KG1 (cell line): ENCODE measurements at places on chromosomes 1 and 21.

DNA sequence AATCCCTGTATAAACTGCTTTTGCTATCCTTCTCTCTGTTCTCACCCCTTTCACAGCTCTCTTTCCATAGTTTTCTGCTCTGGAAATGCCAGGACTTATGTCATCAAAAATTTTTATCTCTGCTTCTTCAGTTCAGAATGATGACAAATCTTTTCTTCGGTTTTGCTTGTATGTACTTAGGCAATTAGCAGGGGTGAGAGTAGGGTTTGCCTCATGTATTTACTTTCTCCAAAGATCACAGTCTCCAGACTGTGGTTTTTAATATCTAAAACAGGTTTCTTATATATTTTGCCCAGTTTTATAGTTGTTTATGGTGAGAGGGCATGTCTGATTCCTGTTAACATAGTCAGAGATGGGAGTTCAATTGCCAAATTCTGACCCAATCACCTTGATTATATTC is 235.4 kb upstream of the LYPLAL1 start:
- DNase-seq = no peak

GRCh38 chr1:2545754-2546514 is 10.2 kb upstream of the TNFRSF14 start:
- DNase-seq = no peak

DNA sequence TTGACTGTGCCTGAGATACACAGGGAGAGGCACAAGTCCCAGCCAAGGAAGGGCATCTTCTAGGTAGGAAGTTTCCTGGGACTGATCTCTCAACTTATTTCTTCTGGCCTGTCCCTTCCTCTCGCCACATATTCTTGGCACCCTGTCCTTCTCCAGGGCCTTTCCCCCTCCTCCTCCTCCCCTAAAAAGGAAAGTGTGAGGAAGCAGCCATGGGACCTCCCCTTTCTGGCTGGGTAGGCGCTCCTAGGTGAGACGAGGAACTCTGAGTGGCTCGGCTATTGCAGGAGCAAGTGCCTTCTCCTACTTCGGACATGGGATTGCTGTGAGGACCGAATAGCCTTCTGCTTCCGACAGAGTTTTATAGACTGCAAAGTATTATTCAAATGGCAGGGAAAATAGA is 15.5 kb upstream of the MTARC2 start:
- DNase-seq = no peak

DNA sequence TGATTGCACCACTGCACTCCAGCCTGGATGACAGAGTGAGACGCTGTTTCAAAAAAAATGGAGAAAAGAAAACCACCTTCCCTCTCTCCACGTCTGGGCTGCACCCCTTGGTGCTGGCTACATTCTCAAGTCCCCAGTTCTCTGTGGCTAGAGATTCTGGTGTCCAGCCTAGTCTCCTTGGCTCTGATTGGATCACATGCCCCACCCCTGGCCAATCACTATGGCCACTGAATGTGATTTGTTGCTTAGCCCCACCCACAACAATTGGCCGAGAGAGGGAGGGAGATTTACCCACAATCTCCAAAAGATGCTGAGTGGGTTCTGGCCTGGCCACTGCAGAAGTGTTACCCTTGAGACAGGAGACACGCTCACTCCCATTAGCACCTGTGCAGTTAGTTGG is 39.4 kb downstream of the FHAD1 start:
- DNase-seq = no peak

GRCh38 chr1:65344171-65344814 is 35.0 kb downstream of the DNAJC6 start:
- DNase-seq = no peak

DNA sequence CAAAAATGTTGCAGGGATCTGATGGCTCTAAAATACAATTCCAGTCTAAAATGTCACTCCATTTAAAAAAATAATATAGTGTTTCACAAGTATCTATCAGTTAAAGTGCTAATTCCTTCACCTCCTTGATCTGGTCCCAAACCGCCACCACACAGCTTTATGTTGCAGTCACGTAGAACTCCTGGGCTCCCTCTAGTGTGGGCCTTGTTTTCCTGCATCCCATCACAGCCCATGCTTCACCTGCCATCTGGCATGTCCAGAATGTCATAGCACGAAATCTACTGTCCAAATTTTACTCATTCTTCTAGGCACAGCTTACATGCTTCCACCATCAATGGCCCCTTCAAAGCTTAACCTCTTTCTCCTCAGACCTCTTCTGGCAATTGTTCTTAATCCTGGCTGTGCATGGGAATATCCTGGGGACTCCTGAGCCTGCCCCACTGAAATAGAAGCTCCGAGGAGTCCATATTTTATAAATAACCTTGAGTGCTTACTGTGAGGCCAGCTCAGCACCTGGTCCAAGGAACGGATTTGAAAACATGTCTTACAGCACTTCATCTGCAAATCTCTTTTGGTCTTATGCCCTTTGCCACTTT is 15.5 kb downstream of the FYB2 start:
- DNase-seq = no peak
